ENCODE measurements at places on chromosomes 16 and 17. TPM values are rescaled to one million over a fixed set of nuclear protein-coding genes. Genes with fewer than 3 reads are reported as not detected.

Gene TAT
- polyA plus RNA-seq = not detected

Gene FAM171A2
- 8.1 TPM for polyA plus RNA-seq

Gene HLF
- not detected for polyA plus RNA-seq

Gene CLEC18B
- polyA plus RNA-seq = 0.17 TPM

Gene PRAC2
- not detected for polyA plus RNA-seq

- peak; percentile 22 for DNase-seq
These were observed 8.6 kb upstream of the UBE2I start for GRCh38 chr16:1300664-1301476.

- peak; percentile 78 for DNase-seq
These were observed 1.9 kb downstream of the MNT start for GRCh38 chr17:2398655-2399571.

GRCh38 chr16:72188541-72188940 is 16.6 kb upstream of the PMFBP1 start:
- DNase-seq = no peak

DNA sequence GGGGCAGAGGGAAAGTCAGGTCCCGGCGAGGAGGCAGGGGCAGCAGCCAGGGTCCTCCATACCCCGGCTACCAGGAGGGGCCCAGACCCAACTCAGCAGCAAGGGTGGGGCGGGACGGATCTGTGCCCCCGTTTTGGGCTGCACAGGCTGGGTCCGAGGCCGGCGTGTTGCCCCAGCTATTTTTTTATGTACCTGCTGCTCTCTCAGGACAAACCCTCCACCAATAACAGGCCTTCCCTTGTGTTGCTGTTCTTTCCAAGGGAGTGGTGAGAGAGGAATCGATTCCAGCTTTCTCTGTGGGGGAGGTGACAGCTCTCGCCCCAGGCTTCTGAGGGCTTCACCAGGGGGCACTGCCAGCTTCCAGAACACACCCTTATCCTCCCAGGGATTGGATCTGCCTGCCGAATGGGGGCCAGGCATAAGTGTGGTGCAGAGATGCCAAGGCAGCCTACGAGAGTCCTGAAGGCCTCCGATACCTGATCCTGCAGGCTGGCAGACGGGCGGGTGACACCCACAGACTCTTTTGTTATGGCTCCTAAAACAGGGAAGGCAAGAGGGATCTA is 22.3 kb downstream of the RTN4RL1 start:
- DNase-seq = no peak

DNA sequence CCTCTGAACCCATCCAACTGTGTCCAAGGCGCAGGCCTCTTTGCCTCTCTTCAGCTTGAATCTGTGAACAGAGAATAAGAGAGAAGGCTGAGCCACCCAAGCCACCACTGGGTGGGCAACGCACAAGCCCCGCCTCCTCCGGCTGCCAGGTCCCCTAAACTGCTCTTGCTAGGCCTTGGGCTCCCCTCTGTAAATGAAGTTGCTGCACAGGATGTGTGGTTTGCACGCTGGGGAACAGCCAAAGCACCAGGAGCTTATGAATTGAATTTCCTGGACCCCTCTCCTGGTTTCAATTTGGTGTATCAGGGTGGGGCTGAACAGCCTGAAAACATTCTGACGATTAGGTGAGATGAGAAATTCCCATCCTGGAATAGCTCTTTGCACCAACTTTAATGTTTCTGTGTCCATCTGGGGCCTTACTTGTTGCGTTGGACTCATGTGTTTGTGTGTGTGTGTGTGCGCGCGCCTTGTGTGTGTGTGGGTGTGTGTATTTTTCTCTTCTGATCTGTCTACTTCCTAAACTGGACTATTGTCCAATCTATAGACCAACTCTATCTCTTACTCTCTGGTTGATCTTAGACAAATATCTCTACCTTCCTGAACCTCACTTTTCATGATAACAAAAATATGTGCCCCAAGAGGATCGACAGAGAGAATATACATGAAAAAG is 2.3 kb downstream of the CCL1 start:
- no peak for DNase-seq

- DNase-seq = peak; percentile 44
These were observed 66.9 kb upstream of the RCVRN start for GRCh38 chr17:9971991-9972390.

- no peak for DNase-seq
These were observed 231.6 kb upstream of the CPHXL start for GRCh38 chr16:75957870-75958269.

All from IMR-90 (cell line).